ENCODE measurements at places on chromosomes 13 and 19.

GRCh38 chr19:30023330-30023729 lies 81.3 kb downstream of the URI1 start:
- DNase-seq = peak; percentile 18

DNA sequence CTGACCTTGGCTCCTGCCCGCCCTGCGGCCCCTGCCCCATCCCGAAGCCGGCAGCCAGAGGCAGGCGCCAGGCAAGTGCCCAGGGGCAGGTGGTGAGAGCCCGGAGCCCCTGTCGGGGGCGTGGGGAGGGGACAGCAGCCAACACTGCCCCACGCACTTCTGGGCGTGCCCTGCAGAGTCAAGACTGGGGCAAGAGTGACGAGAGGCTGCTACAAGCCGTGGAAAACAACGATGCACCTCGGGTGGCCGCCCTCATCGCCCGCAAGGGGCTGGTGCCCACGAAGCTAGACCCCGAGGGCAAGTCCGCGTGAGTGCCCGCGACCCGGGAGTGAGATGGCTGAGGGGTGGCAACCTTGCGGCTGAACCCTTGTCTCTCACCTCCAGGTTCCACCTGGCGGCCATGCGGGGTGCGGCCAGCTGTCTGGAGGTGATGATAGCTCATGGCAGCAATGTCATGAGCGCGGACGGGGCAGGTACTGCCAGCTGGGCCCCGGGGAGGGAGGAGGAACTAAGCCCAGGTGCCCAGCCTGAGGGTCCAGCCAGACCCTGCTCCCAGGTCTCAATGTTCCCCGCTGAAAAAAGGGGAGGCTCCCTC lies 17.3 kb downstream of the ANKRD24 start:
- no peak for DNase-seq

DNA sequence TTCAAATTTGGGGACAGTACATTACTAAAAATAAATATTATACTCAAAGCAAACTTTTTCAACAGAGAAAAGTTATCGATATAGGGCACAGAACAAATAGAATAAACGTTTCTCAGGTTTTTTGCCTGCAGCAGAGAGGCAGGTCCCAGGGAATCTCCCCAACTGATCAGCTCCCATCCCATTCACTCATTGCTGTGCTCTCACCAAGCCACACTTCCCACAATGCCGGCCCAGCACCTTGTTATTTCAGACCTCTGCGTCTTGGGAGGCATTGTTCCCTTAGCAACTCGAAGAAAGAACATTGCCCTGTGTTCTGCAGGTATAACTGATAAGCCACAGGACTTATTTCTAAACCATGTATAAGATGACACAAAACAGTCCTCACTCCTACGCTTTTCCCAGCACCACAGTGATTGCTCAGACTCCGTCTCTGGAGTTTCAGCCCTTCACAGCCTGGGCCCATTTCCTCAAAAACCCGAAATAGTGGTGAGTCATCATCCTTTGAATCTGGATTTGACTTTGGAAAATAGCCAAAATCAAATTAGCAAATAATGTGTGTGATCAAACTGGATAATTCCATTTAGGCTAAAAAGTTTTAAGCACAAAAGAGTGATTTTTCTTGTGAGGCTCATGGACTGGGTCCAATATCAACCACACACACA lies 100.4 kb downstream of the DCLK1 start:
- DNase-seq = no peak

DNA sequence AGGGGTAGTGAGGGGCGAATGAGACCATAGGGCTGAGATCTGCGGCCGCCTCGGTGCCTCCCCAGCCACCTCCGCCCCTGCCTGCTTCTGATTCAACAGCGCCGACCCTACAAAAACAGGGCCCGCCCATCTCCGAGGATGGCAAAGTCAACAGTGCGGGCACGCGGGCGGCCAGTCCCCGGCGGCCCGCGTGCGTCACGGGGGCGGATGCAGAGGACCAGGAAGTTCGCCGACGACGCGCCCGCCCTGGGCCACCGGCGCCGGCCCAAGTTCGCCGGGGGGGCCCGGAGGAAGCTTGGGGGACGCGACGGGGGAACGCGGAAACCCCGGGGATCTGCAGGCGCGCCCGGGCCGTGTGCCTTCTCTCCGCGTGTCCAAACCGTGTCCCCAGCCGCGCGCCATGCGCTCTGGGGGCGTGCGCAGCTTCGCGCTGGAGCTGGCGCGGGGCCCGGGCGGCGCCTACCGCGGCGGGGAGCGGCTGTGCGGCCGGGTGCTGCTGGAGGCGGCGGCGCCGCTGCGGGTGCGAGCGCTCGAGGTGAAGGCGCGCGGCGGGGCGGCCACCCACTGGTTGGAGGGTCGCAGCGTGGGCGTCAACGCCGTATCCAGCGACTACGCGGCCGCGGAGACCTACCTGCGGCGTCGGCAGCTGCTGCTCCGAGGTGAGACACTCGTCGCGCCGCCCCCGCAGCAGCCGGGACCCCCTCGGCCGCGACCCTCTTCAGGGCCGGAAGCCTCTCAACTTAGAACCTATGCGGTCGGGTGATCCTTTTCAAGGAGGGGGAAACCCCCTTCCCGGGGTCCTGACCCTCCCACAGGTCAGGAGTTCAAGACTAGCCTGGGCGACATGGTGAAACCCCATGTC lies 6.8 kb upstream of the ARRDC2 start:
- peak; percentile 91 for DNase-seq

DNA sequence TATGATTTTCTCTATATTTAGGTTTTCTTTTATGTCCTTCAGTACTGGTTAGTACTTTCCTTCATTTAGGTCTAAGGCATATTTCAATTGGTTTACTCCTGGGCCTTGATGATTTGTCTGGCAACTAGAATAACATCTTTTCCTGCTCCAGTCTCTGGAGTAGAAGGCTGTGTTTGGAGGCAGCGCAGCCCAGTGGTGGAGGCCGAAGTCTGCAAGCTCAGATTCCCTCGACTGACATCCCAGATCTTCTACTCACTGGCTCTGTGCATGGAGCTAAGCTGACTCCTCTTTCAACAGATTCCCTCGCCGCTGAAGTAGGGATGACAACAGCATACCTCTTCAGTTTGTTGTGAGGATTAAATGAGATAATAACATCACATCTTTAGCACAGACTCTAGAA lies 141.0 kb downstream of the RAP2A start:
- DNase-seq = no peak

DNA sequence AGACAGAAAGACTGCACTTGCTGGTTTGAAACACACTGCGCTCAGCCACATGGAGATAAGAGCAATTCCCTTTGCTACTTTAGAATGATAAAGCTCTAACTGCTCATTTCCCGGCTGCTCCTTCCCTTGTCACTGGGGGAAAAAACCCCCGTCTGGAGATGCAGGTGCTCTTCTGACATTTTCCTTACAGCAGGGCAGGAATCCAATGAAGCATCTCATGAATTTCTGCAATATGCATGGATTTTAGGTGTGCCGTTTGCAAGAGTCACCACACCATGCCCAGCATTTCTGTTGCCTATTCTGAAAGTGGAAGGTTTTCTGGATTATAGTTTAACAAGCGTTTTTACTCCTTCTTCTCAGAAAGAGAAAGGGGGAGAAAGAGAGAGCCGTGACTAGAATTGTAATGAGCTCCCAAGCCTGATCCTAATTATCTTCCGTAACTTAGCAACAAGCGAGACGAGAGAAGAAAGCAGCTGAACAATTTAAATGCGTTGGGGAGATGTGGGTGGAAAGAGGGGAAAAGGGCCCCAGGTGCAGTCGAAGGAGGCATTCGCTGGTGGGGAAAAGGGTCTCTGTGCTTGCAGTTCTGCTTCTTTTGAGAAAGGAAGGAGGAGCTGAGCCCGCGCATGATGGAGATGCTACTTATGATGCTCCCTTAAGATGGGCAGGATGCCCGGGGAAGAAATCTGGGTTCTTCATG lies 76.6 kb upstream of the SPATA13 start:
- no peak for DNase-seq
